Fibroblast of gingiva (primary cell): ENCODE measurements at places on chromosomes 1 and 21.
A peak's percentile ranks its signal among the peaks of the same experiment; 100 is the strongest.

DNA sequence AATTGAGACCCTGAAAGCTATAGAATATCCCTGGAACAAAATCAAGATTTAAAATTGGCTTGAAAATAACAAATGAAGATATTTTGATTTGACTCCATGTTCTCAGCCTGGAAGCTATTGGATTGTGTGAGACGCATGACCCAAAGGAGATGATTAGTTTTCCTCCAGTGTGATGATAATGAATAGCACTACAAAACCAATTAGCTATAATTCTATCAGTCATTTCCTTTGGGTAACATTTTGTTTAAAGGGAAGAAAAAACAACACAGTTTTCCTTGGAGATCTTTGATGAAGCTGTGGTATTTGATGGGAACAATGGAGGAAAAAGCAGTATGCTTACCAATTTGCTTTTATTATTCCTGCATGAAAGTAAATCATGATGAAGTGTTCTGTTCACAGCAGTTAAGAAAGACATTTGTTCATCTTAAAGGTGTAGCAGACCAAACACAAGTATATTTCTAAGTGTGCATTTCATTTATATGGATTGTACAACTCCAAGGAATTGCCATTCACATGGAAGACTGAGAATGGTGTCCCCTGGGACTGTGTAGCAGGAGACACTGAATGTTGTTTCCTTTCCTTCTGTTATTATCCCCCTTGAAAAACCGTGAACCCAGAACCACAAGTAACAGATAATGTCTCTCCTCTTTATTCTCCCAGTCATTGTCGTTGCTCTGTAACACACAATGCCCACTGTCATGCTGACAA is 111.4 kb downstream of the CACHD1 start:
- no peak for DNase-seq

DNA sequence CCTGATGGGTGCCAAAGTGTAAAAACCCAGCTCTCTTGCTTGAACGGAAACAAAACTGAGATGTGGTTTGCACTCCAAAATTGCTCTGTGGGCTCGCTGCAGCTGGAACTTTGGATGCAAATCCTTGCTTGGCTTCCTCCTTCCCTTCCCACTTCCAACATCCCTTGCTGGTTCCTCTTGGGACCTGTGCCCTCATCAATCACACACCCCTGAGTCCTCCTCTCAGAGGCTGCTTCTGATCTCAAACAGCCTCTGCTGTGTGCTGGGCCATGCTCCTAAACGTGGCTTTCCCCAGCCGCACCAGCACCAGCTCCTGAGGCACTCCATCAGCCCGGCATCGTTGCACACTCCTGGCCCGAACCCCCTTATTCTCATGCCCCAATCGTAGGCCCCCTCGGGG is 124.3 kb upstream of the RAB4A start:
- no peak for DNase-seq

DNA sequence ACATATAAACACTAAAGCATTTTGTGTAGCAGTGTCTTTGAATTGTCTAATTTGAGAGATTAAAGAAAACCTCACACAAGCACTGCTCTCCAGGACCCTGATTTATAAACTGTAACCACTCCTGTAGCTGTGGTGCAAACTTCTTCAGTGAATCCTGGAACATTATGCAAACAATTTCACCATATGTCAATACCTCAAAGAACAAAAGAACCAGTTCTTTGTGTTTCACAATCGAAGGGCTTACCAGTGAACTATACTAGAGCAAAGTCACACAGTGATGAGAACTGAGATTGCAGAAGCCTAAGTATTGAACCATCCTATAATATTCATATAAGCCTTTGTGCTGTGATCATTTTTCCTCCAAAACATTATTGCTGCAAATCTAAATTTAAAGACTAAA is 21.5 kb downstream of the DPH5 start:
- peak; percentile 86 for DNase-seq

DNA sequence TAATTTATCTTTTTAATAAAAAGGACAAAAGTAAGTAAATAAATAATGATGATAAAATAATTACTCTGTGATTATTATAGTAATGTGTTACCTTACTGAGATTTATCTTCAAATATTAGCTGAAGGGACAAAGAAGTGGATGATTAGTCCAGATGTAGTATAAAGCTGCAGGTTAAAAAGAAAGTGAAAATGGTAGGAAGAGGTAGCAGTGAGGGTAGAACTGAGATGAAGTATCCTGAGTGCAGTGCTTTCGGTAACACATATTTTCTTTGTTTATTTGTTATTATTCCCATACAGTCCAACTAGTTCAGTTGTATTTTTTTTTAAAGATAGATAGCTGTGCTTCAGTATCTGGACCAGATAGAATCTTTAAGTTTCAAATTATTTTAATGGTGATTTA is 1203.5 kb downstream of the NCAM2 start:
- DNase-seq, result no peak

DNA sequence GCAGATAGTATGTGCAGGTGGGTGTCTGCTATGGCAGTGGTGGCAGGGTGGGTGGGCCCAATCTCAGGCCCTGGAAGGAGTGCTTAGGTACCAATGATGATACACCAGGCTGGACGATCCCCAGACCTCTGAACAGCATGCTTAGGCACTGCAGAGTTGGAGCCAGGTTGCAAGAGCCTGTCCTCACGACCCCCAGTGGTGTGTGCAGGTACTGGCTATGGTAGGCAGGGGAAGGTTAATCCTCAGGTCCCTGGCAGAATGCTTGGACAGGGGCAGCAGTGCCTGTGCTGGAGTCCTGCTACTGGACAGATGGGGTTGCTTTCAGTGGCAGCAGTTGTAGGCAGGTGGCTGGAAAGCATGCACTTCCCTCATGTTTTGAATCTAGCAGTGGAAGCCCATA is 100.5 kb upstream of the NEK7 start:
- DNase-seq, result no peak

DNA sequence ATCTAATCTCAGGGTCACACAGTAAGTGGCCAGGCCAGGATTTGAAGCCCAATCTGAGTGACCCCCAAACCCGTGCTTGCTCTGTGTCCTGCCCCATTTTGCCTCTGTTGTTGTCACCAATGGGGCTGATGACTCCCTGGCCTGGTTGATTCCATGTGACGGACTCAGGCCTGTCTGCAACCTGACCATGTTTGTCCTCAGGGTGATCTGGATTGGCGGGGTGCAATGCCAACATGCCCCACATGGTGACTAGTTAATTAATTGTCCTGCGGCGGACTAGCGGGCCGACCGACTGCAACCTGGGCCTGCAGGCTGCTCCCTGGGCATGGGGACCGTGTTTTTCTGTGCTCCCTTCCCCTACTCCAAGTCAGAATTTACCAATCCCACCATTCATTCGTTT is 256.3 kb downstream of the MATN1 start:
- DNase-seq, result no peak

- DNase-seq, result no peak
Measured at GRCh38 chr1:67869233-67869632, 36.0 kb upstream of the GNG12 start.

GRCh38 chr1:151626740-151627334 is 15.0 kb downstream of the SNX27 start:
- DNase-seq, result no peak

DNA sequence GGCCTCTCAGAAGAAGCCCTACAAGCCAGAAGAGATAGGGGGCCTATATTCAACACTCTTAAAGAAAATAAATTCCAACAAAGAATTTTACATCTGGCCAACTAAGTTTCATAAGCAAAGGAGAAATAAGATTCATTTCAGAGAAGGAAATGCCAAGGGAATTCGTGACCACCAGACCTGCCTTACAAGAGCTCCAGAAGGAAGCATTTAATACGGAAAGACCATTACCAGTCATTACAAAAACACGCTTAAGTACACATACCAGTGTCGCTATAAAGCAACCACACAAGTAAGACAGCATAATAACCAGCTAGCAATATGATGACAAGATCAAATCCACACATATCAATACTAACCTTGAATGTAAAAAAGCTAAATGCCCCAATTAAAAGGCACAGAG is 704.9 kb upstream of the CHRM3 start:
- DNase-seq, result no peak

GRCh38 chr1:22258698-22259097 is 115.8 kb upstream of the WNT4 start:
- DNase-seq, result no peak

DNA sequence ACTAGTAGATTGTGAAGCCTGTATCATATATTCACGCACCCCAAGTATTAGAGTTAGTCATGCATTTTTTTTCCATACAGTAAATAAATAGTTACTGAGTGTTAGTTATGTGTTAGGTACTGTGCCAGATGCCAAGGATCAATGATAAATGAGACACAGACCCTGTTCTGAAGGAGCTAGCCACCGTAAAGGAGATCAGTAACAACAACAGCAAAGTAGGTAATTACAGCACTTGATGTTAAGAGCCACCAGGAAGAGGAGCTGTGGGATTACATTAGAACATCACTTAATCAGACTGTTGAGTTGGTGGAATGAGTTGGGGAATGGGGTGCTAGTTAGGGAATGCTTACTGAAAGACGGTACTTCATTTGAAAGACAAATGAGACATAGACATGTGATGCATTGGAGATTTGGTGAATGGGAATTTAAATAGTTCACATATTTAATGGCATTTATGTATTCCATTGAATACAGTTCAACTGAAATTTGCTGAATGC is 21.0 kb downstream of the PRKAA2 start:
- DNase-seq, result no peak

- DNase-seq, result no peak
Measured at GRCh38 chr21:31011412-31011811, 26.9 kb downstream of the KRTAP19-8 start.

- no peak for DNase-seq
Measured at GRCh38 chr1:15410223-15410883, 665 bp downstream of the EFHD2 start.

GRCh38 chr1:194809665-194810064 is 1623.3 kb upstream of the B3GALT2 start:
- DNase-seq, result no peak

- peak; percentile 96 for DNase-seq
Measured at GRCh38 chr1:59375321-59376220, 78.7 kb downstream of the FGGY start.

- DNase-seq, result no peak
Measured at GRCh38 chr1:193762236-193762635, 575.8 kb upstream of the B3GALT2 start.

DNA sequence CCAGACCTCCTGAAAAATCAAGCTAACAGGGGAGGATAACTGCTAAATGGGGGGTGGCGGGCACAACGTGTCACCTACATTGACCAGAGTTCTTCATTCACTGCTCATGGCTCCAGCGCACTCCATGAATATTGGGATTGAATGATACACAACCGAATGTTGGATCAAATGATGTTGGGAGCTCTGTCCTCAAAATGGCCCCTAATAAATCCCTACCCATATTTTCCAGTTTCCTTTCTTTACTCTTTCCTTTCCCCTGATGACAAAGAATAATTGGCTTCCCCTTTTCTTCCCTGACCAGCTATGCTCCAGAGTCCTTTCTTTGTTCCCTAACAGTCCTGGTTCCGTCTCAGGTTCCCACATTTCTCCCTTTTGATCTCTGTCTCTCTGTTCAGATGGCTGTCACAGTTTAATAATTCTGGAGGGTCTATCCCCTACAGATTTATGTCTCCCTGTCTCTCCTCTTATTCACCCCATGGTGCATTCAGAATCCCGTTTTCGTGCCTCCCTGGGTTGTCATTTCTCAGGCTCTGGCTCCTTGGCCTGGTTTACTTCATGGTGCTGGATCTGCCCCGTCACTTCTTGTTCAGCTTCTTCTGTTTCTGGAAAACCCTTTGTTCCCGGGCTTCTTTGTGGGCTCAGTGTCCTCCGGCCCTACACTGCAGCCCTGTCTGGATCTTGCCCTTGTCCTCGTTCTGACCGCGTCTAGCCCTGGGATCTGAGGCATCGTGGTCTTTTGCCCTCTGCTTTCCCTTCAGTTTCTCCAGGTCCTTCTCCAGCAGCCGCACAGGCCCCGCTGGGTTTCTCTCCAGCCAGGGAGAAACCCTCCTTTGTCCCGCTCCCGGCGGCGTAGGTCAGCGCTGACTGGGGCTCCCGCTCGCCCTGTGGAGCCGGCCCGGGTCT is 78.3 kb downstream of the NDUFS5 start:
- DNase-seq, result no peak

DNA sequence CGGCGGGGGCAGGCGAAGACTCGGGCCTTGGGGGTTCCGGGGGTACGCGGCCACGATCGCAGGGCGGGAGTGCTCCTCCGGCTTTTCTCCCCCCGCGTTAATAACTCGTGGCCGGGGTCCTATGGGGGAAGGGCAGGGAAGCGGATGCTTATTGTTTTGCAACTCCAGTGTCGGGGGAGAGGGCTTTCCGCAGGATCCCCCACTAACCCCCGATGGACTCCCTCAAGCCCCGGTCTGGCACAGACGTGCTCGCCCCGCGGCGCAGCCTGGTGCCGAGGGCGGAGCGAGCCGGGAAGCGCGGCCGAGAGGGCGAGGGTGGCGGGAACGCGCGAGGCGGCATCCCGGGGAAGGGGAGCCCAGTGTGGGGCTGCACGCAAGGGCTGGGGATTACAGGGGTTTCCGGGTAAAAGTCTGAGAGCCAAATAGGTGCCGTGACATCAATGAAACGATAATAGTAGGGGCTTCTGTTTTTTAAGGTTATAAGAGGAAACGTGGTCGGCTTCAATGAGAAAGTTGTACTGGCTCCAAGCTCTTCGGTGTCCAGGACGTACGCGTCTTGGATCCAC is 772 bp downstream of the UCK2 start:
- peak; percentile 34 for DNase-seq

DNA sequence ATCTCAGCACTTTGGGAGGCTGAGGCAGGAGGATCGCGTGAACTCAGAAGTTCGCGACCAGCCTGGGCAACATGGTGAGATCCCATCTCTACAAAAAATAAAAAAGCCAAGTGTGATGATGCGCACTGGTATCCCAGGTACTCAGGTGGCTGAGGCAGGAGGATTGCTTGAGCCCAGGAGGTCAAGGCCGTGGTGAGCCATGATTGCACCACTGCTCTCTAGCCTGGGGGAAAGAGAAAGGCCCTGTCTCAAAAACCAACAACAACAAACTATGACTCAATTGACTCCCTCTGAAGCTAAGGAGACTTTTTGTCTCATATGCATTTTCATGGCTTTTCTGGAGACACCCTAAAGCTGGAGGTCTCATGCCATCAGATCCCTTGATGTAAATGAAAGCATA is 118.8 kb downstream of the CCDC185 start:
- no peak for DNase-seq

DNA sequence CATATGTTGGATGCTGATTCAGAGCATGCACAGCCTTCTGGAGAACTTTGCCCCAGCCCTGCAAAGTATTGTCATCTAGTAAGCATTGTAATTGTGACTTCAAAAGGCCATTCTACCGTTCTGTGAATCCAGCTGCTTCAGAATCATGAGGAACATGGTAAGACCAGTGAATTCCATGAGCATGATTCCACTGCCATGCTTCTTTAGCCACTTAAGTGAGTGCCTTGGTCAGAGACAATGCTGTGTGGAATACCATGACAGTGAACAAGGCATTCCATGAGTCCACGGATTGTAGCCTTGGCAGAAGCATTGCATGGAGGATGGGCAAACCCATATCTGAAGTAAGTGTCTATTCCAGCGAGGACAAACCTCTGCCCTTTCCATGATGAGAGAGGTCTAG is 123.7 kb downstream of the S1PR1 start:
- DNase-seq, result no peak

- no peak for DNase-seq
Measured at GRCh38 chr1:154765970-154766369, 104.1 kb downstream of the KCNN3 start.

DNA sequence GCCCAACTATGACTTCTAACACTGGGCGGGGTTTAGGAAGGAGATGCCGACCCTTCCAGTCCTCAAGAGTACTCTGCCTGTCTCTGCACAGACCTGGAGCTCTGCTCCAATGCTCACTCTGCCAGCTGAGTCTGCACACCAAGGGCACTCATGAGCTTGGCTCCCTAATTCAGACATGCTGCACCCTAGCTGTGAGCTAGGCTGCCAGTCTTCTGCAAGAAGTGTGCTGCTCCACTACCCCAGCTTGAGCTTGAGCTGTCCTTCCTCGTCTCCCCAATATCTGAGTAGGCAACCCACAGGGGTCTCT is 13.2 kb downstream of the TP53BP2 start:
- no peak for DNase-seq
